ENCODE measurements at places on chromosomes 7 and 10. TPM values are rescaled to one million over a fixed set of nuclear protein-coding genes. Genes with fewer than 3 reads are reported as not detected.

Gene MMRN2
- 3.3 TPM for total RNA-seq

Gene OR2A1
- not detected for total RNA-seq

Gene C10orf62
- not detected for total RNA-seq

Gene AMPH
- 6.3 TPM for total RNA-seq

Gene BMPER
- 86.9 TPM for total RNA-seq

Gene SLC13A1
- not detected for total RNA-seq

Gene CYP3A4
- not detected for total RNA-seq

Gene DYNC1I1
- total RNA-seq: 1.9 TPM

Gene MYL10
- total RNA-seq: not detected

Gene MAT1A
- total RNA-seq: not detected

Gene OGA
- 50.9 TPM for total RNA-seq
